ENCODE measurements at places on chromosomes 11 and 22. TPM values are rescaled to one million over a fixed set of nuclear protein-coding genes. Genes with fewer than 3 reads are reported as not detected.

Gene TPP1
- total RNA-seq = 74.1 TPM

Gene OR4X1
- total RNA-seq = not detected

Gene NPTXR
- 0.68 TPM for total RNA-seq

Gene DNAJC24
- total RNA-seq = 13.7 TPM

Gene LBHD1
- 22.3 TPM for total RNA-seq

Gene AGBL2
- total RNA-seq = 7.8 TPM

Gene GALR3
- not detected for total RNA-seq

Gene MPEG1
- total RNA-seq = not detected

Gene TH
- total RNA-seq = not detected

Gene CHORDC1
- total RNA-seq = 66.7 TPM

Gene BTBD18
- total RNA-seq = not detected

Gene NXPE2
- not detected for total RNA-seq

Gene OR2AG1
- not detected for total RNA-seq

Gene CAPN5
- total RNA-seq = 1.4 TPM

Gene KDM4D
- total RNA-seq = 0.90 TPM

Gene SLCO2B1
- not detected for total RNA-seq

Gene TCN1
- not detected for total RNA-seq

Gene TEF
- total RNA-seq = 3.0 TPM

Gene FOLR2
- total RNA-seq = not detected

Gene OR5L1
- total RNA-seq = not detected

Gene UBQLN3
- not detected for total RNA-seq

Gene CTSW
- 381 TPM for total RNA-seq

Gene HPS4
- total RNA-seq = 32.2 TPM

Gene SLC5A12
- total RNA-seq = not detected

Gene USH1C
- not detected for total RNA-seq

Gene DUSP8
- 0.13 TPM for total RNA-seq

Gene CREB3L1
- not detected for total RNA-seq

Gene TUB
- total RNA-seq = not detected

Gene CRYBA4
- total RNA-seq = not detected

Gene TLCD5
- 0.08 TPM for total RNA-seq

Gene SAA1
- not detected for total RNA-seq

Gene IL17REL
- not detected for total RNA-seq

Gene OR56A5
- total RNA-seq = not detected

Gene OR5D18
- total RNA-seq = not detected

Gene ANKK1
- not detected for total RNA-seq

Gene RAB38
- total RNA-seq = 0.82 TPM

Gene CASP4
- 102 TPM for total RNA-seq

Gene C22orf42
- total RNA-seq = not detected

Gene NARS2
- total RNA-seq = 14.8 TPM

Gene LRP4
- total RNA-seq = not detected

Gene MAPK8IP2
- total RNA-seq = 0.29 TPM

Gene TBX1
- 1.2 TPM for total RNA-seq

Gene DBX1
- total RNA-seq = not detected

Gene SOX6
- not detected for total RNA-seq

Gene MMP12
- total RNA-seq = not detected

Gene CALCA
- not detected for total RNA-seq

Gene ZNF214
- not detected for total RNA-seq

Gene OR8G1
- not detected for total RNA-seq

Gene FGF4
- total RNA-seq = not detected

Data from activated CD8-positive, alpha-beta T cell treated with anti-CD3 and anti-CD28 coated beads, Interleukin-2, amount 10 ng/mL, durations not matched to agents 7 days and 5 days (primary cell).